Stimulated activated CD4-positive, alpha-beta T cell treated with anti-CD3 and anti-CD28 coated beads, TNF-alpha, amount 100 ng/mL, for 48 hours (primary cell): ENCODE measurements at places on chromosomes 5 and 9.

- DNase-seq: no peak
Observed at GRCh38 chr9:8632493-8632892, 832.9 kb upstream of the DMAC1 start.

GRCh38 chr5:51404255-51404654 lies 21.0 kb downstream of the ISL1 start:
- DNase-seq: no peak

- no peak for DNase-seq
Observed at GRCh38 chr5:109324931-109325330, 84.8 kb downstream of the PJA2 start.

DNA sequence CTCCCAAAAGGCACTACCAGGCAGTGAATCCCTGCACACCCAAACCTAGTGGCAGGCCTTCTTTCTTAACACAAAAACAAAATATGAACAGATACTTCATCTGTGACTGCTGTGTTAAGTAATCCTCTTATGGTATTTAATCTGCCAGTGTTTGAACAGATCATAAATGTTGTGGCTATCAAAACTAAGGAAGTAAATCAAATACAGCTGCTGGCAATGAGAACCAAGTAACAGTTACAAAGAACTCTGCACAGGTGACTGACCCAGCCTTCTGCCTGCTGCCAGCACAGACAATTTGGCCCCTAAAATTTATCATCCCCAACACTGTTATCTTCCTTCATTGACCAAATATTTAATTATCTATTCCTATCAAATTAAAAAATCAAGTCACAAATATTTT lies 78.0 kb downstream of the GNAQ start:
- no peak for DNase-seq

DNA sequence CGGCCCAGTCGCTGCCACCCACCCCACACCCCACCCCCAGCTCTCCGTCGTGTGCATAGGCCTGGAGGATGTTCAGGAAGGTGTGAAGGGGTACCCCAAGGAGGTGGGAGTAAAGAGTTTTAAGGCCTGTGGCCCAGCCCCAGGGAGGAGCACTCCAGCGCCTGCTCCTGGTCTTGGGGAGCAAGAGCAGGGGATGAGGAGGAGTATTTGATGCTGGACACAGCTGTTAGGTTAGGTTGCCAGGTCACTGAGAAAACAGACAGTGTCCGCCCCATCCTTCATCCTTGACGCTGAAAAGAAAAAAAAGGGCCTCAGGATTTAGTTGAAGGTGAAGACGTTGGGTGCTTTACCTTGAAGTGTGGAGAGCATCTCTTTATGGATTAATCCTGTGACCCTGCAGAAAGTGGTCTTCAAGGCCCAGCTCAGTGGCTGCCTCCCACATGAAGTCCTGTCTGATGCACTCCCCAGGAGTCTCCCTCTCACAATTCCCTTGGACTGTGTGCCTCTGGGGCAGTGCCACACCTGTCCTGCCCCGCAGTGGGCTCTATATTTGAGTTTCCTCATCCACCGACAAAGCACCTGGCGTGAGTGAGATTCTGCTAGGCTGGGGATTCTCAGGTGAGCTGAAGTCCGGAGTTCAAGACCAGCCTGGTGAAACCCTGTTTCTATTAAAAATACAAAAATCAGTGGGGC lies 101.8 kb downstream of the SPRY4 start:
- no peak for DNase-seq
